ENCODE measurements at places on chromosomes 1 and 21.

- DNase-seq: no peak
These were observed 51.7 kb downstream of the SLC16A1 start for GRCh38 chr1:112904071-112904830.

DNA sequence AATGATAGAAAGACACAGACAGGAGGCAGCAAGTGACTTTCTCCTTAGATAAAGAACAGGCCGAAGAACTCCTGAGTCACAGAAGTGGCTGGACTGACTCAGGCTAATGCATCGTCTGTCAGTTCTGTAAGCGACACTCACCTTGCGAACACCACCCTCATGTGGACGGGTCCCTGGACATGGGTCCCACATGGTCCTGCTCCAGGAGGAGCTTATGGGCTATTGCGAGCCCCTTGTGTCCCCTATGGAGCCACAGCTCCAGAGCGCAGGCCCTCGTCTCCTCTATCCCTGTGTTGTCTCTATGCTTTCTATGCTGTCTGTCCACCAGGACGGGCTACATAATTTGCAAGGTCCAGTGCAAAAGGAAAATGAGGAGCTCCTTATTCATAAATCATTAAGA lies 85.8 kb downstream of the TRABD2B start:
- DNase-seq: no peak

DNA sequence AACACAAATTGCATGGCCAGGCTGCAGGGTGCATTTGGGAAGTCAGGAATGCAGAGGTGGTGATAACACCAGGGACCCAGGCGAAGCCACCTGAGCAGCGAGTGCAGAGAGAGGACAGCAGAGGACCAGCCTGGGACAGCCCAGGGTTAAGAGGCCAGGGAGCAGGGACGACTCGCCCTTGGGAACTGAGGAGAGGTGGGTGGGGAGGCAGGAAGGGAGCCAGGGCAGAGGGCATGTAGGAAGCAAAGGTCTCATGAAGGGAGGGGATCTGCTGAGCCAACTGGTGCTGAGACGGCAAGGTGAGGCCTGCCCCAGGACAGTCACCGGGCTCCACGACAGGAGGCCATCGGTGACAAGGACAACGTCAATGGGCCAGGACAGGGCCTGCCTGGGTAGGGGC lies 16.4 kb downstream of the KIF17 start:
- DNase-seq: no peak

DNA sequence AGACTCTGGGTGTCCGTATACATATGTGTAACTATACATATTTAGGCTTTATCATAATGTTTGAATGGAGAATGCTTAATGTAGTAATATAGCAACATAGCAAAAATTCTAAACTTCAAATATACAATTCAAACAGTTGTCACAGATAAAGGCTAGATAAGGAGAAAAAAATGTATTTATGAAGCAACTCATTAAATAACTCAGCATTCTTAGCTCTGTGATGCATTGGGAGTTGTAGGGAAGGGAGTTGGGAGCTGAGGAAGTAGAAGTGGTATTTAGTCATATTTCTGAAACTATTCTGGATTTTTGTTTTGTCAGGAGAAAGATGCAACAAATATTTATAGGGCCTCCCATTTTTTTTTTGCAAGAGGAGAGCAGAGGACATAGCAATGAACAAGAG lies 197.8 kb downstream of the PBX1 start:
- no peak for DNase-seq

DNA sequence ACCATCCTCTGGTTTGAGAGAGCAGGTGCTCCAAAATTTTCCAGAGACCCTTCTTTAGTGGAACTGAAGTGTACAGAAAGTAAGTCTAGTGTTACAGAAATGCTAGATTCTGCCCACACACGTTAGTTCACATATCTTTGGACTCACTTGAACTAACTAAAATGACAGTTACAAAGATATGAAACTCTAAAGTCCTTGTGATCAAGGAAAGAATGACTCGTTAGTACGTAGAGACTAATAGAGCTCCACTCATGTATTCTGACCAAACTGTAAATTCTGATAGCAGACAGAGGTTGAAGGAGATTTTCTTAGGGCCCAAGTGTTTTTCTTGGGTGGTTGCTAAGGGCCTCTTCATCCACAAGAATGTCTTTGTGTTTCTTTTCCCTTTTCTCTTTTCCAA lies 491.5 kb upstream of the B3GALT2 start:
- no peak for DNase-seq

- DNase-seq: no peak
These were observed 3.0 kb upstream of the MEAF6 start for GRCh38 chr1:37517569-37517968.

DNA sequence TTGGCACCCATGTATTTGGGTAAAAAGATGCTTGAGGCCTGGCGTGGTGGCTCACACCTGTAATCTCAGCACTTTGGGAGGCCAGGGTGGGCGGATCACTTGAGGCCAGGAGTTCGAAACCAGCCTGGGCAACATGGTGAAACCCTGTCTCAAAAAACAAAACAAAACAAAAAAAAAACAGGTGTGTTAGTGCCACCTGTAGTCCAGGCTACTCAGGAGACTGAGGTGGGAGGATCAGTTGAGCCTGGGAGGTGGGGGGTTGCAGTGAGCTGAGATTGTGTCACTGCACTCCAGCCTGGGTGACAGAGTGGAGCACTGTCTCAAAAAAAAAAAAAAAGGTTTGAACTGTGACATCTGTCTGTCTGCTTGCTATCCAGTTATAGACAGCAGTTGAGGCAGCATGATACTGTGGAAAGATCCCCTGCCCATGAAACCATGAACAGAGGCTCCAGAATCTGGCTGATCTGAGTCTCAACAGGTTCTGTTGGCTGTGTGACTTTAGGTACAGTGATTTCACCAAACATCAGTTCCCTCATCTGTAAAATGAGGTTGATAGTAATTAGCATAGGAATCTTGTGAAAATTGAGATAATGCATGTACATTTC lies 5.7 kb downstream of the DYRK1A start:
- DNase-seq: no peak

DNA sequence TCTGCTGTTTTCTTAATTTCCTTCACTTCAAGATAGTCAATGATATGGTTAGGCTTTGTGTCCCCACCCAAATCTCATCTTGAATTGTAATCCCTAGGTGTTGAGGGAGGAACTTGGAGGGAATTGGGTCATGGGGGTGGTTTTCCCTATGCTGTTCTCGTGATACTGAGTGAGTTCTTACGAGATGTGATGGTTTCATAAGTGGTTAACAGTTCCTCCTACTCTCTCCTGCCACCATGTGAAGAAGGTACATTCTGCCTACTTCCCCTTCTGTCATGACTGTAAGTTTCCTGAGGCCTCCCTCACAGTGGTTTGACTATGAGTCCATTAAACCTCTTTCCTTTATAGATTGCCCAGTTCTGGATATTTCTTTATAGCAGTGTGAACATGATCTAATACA lies 74.0 kb upstream of the SAMSN1 start:
- DNase-seq: no peak

DNA sequence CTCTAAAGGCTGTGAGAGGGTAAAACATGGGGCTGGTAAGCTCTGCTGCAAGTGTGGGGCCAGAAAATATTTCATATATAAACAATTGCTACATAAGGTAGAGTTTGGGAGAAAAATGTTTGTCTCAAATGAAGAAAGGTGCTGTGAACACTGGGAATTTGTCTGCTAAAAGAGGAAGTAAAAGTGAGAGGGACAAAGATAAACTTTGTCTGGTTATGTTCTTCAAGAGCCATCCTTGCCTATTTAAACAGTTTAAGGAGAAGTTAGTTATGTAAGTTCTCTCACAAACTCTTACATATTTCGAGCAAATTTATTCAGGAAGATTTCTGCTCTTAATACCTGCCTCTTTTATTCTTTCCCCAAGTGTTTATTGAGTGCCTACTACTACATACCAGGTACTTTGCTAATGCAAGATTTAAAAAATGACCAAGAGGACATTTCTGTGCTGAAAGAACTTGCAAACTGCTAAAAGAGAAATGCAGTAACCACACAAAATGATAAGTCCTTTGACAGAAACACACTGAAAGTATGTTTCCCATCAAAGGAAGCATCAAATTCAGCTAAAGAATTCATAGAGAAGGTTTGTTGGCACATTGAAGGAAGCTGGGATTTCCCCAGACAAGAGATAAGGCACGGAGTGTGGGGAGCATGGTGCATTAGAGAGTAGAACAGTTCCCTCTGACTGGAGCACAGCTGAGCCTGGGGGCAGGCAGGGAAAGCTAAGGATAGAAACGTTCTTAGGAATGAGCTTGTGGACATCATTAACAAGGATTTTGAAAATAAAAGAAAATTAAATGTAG lies 549.1 kb downstream of the PTBP2 start:
- no peak for DNase-seq

DNA sequence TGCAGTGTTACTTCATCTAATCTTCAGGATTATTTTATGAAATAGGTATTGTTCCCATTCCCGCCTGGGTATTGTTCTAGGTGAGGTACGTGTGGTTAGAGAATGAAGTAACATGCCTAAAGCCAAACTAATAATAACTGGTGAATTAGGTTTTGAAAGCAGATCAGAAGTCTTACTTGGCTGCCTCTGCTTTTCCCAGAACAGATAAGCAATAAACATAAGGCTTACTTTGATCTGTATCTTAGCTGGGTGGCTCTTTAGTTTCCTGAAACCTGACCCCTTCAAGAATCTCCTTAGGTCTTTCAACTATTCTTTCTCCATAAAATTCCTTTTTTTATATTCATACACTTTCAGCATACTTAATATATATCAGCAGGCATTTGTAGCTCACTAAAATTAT lies 65.3 kb downstream of the VAV3 start:
- no peak for DNase-seq

DNA sequence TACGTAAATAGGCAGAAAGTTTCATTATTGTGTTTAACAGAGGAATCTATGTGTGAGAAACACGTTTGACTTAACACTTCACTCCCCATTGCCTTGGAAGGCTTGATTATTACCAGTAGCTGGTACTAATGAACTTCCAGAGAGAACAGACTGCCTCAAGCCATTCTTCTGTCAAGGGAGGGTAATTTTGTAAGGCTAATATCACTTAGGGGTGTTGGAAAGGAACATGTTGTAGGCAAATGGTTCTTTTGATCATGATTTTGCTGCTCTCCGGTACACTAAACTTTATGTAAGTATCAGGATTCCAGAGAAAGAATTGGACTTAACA lies 1.8 kb downstream of the LAMC1 start:
- DNase-seq: no peak

DNA sequence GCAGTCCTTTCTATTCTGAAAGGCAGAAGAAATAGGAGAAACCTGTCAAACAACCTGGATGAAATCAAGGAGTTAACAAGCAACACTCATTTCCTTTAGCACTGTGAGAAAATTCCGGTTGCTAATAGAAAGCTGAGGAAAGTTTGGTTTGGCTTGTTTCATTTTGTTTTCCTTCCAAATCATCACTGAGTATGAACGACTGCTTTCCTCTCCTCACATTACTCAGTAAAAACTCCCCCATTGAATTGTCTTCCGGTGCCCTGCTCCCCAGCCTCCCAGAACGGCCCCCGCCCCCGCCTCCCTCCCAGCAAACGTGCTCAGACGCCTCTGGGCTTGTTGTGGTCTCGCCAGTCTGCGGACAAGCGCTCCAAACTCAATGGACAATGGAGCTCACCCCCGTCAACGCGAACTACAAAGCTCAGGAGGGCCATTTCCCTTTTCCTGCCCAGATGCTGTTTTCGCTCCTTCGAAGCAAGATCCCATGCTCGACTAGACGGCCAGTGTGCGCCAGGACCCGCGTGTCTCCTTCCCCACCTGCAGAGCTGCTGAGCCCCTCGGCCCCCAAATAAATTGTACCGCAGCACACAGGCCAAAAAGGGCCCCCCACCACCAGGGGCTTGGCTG lies 747 bp downstream of the STX6 start:
- peak; percentile 62 for DNase-seq

GRCh38 chr1:1035291-1035943 lies 15.5 kb downstream of the AGRN start:
- no peak for DNase-seq

GRCh38 chr1:153168686-153169085 lies 18.0 kb upstream of the SPRR2G start:
- no peak for DNase-seq

All from COR-L47 (cell line).